Urinary bladder (tissue), 4 donors: ENCODE measurements at places on chromosomes 16 and 17. TPM values are rescaled to one million over a fixed set of nuclear protein-coding genes. Genes with fewer than 3 reads are reported as not detected.

KRT31 gene
- 0.16 TPM for total RNA-seq

ERAL1 gene
- 16.0 TPM for total RNA-seq

OR4D1 gene
- not detected for total RNA-seq

KRT25 gene
- total RNA-seq: not detected

GP1BA gene
- total RNA-seq: not detected

DNA sequence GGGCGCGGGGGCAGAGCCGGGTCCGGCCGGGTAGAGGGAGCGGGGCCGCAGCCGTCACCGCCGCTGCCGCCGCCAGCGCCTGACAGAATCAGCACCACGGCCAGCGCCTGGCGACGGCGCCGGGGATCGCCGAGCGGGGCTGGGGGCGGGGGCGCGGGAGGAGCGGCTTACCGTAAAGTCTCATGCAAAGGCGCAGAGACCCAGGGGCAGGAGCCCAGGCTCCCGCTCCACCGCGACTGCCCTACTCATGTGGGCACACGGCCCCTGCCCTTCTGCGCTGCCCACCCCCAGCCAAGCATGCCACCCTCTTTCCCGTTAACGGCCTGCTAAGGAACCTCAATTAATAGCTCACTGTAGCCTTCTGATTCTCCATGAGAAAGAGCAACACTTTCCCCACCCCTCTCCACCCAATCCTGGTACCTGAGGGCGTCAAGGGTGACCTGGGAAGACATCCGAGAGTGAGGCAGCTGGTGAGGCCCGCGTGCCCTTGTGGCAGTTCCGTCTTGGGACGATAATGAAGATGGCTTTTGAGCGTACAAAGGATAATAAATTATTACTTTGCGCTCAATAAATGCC, at the start of gene SEZ6:
Gene SEZ6 (minus strand): TSS at position 98 of the 576 bp plus-strand sequence. CDS start 164 bp downstream, outside the sequence.
- DNase-seq: peak; percentile 23

DNA sequence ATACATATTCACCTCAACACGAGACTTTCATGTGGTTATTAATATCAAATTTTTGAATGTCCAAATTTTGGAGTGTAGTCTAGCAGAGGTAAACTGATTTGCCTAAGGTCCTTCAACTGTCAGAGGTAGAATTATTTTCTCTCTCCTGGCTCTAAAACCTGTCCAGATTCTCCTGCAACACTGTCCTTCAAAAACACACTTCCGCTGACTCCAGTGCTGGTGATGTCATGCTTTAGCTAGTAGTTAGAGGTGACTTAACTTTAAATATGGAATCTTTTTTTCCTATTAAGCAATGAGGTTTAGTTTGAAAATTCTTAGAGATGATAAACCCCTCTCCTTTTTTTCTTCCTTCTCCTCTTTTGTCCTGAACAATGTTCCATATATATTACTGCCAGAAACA, 10.8 kb upstream of the CBLN1 start:
- DNase-seq: no peak

DNA sequence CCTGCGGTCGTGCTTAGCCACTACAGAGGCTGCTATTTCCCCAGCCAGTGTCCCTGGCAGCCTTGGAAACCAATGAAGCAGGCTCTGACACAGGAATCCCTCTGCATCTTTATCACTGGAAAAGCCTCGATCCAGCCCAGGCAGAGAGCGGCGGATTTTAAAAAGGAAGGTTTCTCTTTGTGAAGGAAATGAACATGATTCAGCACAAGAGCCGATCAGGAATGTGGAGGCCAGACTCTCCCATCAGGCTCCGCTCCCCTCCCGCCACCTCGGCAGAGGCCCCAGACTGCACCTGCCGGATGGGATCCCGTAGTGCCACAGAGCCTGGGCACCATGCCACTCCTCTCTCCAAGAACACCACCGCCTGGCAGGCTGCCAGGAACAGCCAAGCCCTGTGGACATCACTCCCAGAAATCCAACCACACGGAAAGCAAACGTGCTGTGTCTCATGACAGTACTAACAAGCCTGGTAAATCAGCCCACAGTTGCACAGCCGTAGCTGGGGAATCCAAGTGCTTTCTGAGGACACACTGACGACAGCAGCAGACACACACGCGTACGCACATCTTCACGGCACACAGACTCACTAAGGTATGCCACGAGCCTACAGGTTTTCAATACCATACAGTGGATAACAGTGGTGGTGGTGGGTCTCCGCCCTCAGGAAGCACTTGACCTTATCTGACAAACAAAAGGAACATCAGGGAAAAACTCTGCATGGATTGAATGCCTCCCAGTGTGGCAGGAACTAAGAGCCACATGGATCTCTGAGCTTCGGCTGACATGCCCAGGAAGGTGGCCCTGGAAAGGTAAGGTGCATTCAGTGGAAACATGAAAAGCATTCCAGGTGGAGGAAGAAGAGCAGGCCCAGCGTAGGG, 5.4 kb downstream of the LRRC75A start:
- no peak for DNase-seq
